WTC11 (cell line): ENCODE measurements at places on chromosomes 11 and 22. TPM values are rescaled to one million over a fixed set of nuclear protein-coding genes. Genes with fewer than 3 reads are reported as not detected.

MUC5AC gene
- total RNA-seq: under 0.01 TPM in 1 of 3 replicates, not detected in the others

SMTNL1 gene
- total RNA-seq: 0.26 to 0.39 TPM (median 0.34 TPM) in 3 replicates

KIRREL3 gene
- 0.59 to 1.1 TPM (median 0.76 TPM) in 3 replicates for total RNA-seq

PLA2G3 gene
- total RNA-seq: 14.7 to 18.3 TPM (median 15.1 TPM) in 3 replicates

PHOX2A gene
- 1.3 to 1.6 TPM (median 1.3 TPM) in 3 replicates for total RNA-seq

KDM4D gene
- 1.9 to 2.4 TPM (median 2.1 TPM) in 3 replicates for total RNA-seq

RAB3IL1 gene
- 7.2 to 11.1 TPM (median 8.9 TPM) in 3 replicates for total RNA-seq

ANO9 gene
- 13.2 to 17.6 TPM (median 16.6 TPM) in 3 replicates for total RNA-seq

CCDC87 gene
- total RNA-seq: 0.71 to 0.85 TPM (median 0.80 TPM) in 3 replicates

CASP4 gene
- 0.44 to 0.73 TPM (median 0.69 TPM) in 3 replicates for total RNA-seq

CRYBB3 gene
- 0.44 to 0.48 TPM in 2 of 3 replicates, not detected in the other for total RNA-seq

RFPL2 gene
- total RNA-seq: 0.39 to 0.48 TPM (median 0.41 TPM) in 3 replicates

CLMP gene
- total RNA-seq: 14.3 to 20.0 TPM (median 18.2 TPM) in 3 replicates

OR52I2 gene
- total RNA-seq: not detected in 3 replicates

SHANK3 gene
- total RNA-seq: 9.6 to 10.5 TPM (median 9.7 TPM) in 3 replicates

FOLR3 gene
- total RNA-seq: 0.25 TPM in 1 of 3 replicates, not detected in the others

SPON1 gene
- 4.1 to 6.4 TPM (median 4.1 TPM) in 3 replicates for total RNA-seq

C22orf42 gene
- total RNA-seq: 0.61 to 0.78 TPM (median 0.69 TPM) in 3 replicates

UBQLN3 gene
- total RNA-seq: not detected in 3 replicates

P2RX6 gene
- total RNA-seq: 0.13 to 0.69 TPM (median 0.30 TPM) in 3 replicates

CSNK2A3 gene
- 0.96 to 1.4 TPM (median 1.1 TPM) in 3 replicates for total RNA-seq

NDUFA6 gene
- 84.6 to 90.8 TPM (median 85.9 TPM) in 3 replicates for total RNA-seq

MAPK11 gene
- 1.4 to 2.3 TPM (median 1.9 TPM) in 3 replicates for total RNA-seq

RPLP2 gene
- total RNA-seq: 2,582 to 2,814 TPM (median 2,761 TPM) in 3 replicates

LDHAL6A gene
- not detected in 3 replicates for total RNA-seq

IL10RA gene
- total RNA-seq: 0.41 to 0.74 TPM (median 0.71 TPM) in 3 replicates

CRYAB gene
- 1.3 to 2.1 TPM (median 1.4 TPM) in 3 replicates for total RNA-seq

ZNF280B gene
- total RNA-seq: 5.9 to 7.7 TPM (median 7.0 TPM) in 3 replicates

SLC5A4 gene
- total RNA-seq: 0.09 to 0.37 TPM (median 0.22 TPM) in 3 replicates

LSP1 gene
- 0.77 to 1.7 TPM (median 1.0 TPM) in 3 replicates for total RNA-seq

C11orf21 gene
- total RNA-seq: 0.11 to 0.24 TPM in 2 of 3 replicates, not detected in the other

SCUBE1 gene
- total RNA-seq: 6.9 to 9.6 TPM (median 7.8 TPM) in 3 replicates

NRGN gene
- 1.9 to 2.9 TPM (median 2.5 TPM) in 3 replicates for total RNA-seq

CARD18 gene
- not detected in 3 replicates for total RNA-seq

PICK1 gene
- 28.1 to 33.4 TPM (median 28.2 TPM) in 3 replicates for total RNA-seq

OLFML1 gene
- total RNA-seq: 0.16 to 0.18 TPM in 2 of 3 replicates, not detected in the other

MAML2 gene
- total RNA-seq: 5.1 to 8.1 TPM (median 5.2 TPM) in 3 replicates

MMP12 gene
- total RNA-seq: not detected in 3 replicates

TMEM191C gene
- 4.8 to 6.4 TPM (median 5.2 TPM) in 3 replicates for total RNA-seq

PSMC3 gene
- 141 to 162 TPM (median 143 TPM) in 3 replicates for total RNA-seq

PRR5L gene
- total RNA-seq: 3.9 to 4.6 TPM (median 4.0 TPM) in 3 replicates

GRAMD1B gene
- total RNA-seq: 22.1 to 31.5 TPM (median 23.3 TPM) in 3 replicates

CHRNA10 gene
- 0.46 to 1.7 TPM (median 0.73 TPM) in 3 replicates for total RNA-seq

APOBEC3C gene
- 33.4 to 40.4 TPM (median 39.4 TPM) in 3 replicates for total RNA-seq

GAB4 gene
- total RNA-seq: 0.09 to 0.16 TPM in 2 of 3 replicates, not detected in the other

CFAP300 gene
- total RNA-seq: 1.1 to 2.2 TPM (median 1.9 TPM) in 3 replicates

NAALAD2 gene
- 3.7 to 6.0 TPM (median 5.5 TPM) in 3 replicates for total RNA-seq

MS4A1 gene
- 0.17 to 0.71 TPM (median 0.32 TPM) in 3 replicates for total RNA-seq

CNGA4 gene
- total RNA-seq: 0.35 to 0.82 TPM (median 0.50 TPM) in 3 replicates

MS4A6A gene
- total RNA-seq: 0.16 to 0.39 TPM in 2 of 3 replicates, not detected in the other

OR52H1 gene
- not detected in 3 replicates for total RNA-seq

OR51B2 gene
- total RNA-seq: not detected in 3 replicates

PIWIL4 gene
- total RNA-seq: 0.33 to 0.66 TPM (median 0.62 TPM) in 3 replicates

SNX32 gene
- 2.2 to 3.4 TPM (median 2.9 TPM) in 3 replicates for total RNA-seq

SPDYC gene
- 0.27 to 0.35 TPM (median 0.32 TPM) in 3 replicates for total RNA-seq

CRYBB1 gene
- 4.0 to 5.1 TPM (median 4.6 TPM) in 3 replicates for total RNA-seq

OR51F2 gene
- total RNA-seq: not detected in 3 replicates

MAJIN gene
- not detected in 3 replicates for total RNA-seq

SYT12 gene
- 4.6 to 7.3 TPM (median 7.1 TPM) in 3 replicates for total RNA-seq

PHLDA2 gene
- total RNA-seq: 9.4 to 11.0 TPM (median 9.6 TPM) in 3 replicates
